ENCODE measurements at places on chromosomes 13 and 19.

DNA sequence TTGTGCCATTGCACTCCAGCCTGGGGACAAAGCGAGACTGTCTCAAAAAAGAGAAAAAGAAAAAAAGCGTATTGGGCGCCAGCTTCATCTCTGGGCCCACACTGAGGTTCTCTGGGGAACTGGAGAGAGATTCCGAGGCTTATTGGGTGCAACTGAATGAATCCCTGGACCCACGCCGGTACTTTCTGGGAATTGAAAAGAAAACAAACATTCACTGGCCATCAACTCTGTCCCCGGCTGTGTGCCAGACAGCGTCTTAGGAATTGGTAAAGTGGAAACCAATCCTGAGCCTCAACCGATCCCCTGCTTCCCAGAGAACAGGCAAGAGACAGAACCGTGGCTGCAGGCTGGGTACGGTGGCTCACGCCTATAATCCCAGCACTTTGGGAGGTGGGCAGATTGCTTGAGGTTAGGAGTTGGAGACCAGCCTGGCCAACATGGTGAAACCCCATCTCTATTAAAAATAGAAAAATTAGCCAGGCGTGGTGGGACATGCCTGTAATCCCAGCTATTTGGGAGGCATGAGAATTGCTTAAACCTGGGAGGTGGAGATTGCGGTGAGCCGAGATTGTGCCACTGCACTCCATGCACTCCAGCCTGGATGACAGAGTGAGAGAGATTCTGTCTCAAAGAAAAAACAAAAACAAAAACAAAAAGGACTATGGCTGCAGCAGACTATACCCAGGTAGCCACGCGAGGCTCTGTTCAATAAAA lies 8.6 kb downstream of the ANO8 start:
- no peaks in the 10 kb centered on the region for H3K27me3 ChIP-seq
- peak; percentile 83 for DNase-seq
- peak overlapping the region; percentile 34 for H3K27ac ChIP-seq
- H3K36me3 ChIP-seq, result peaks cover 8% of the 10 kb centered on the region

- H3K4me3 ChIP-seq, result peak overlapping the region; percentile 64
- DNase-seq, result no peak
- H3K36me3 ChIP-seq, result no peaks in the 10 kb centered on the region
- no peak overlapping the region for H3K27ac ChIP-seq
These were observed 1.9 kb upstream of the LMTK3 start for GRCh38 chr19:48513289-48514122.

- no peak overlapping the region for H3K27ac ChIP-seq
- no peaks in the 10 kb centered on the region for H3K4me1 ChIP-seq
- peaks cover 6% of the 10 kb centered on the region for H3K36me3 ChIP-seq
- H3K4me3 ChIP-seq, result no peak overlapping the region
These were observed 17.4 kb downstream of the RB1 start for GRCh38 chr13:48320891-48321510.

GRCh38 chr13:46624353-46624752 lies 71.4 kb downstream of the LRCH1 start:
- no peaks in the 10 kb centered on the region for H3K36me3 ChIP-seq
- no peak overlapping the region for H3K27ac ChIP-seq
- H3K4me3 ChIP-seq, result no peak overlapping the region
- peaks cover 45% of the 10 kb centered on the region for H3K4me1 ChIP-seq
- H3K27me3 ChIP-seq, result no peaks in the 10 kb centered on the region
- no peak for DNase-seq

- peaks cover 10% of the 10 kb centered on the region for H3K4me1 ChIP-seq
- H3K27me3 ChIP-seq, result no peaks in the 10 kb centered on the region
- peak overlapping the region; percentile 72 for H3K4me3 ChIP-seq
- no peak for DNase-seq
These were observed 659 bp upstream of the PAFAH1B3 start for GRCh38 chr19:42303101-42303464.

- H3K36me3 ChIP-seq, result peaks cover 82% of the 10 kb centered on the region
- no peak for DNase-seq
- no peaks in the 10 kb centered on the region for H3K4me1 ChIP-seq
- no peaks in the 10 kb centered on the region for H3K27me3 ChIP-seq
These were observed 18.4 kb downstream of the PROZ start for GRCh38 chr13:113176822-113177221.

DNA sequence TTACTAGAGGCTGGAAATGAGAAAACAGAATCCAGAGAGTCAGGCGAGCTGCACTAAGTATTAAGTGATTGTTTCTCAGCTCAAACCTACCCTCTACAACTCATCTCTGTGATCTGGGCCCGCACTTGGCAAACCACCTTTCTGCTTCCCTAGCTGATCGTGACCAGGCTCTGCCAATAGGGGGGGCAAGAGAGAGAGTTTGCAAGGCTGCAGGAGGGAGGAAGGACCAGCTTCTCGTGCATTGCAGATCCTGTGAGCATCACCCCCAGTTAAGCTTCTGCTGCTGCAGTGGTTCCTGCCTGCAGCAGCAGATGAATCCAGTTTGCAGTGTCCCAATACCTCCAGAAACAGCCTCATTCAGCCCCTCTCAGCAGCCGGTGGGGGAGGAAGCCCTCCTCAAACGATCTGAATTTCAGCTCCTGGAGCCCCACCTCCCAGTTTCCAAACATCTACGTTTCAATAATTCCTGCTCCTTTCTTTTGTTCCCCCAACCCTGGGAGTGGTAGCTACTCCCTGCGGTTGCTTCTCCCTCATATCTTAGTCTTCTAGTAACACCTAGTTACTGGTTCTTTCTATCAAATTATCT lies 20.0 kb downstream of the XRCC1 start:
- DNase-seq, result peak; percentile 79
- H3K36me3 ChIP-seq, result peaks cover 75% of the 10 kb centered on the region
- H3K27me3 ChIP-seq, result no peaks in the 10 kb centered on the region

GRCh38 chr13:86020351-86021002 lies 221.3 kb upstream of the SLITRK6 start:
- H3K27me3 ChIP-seq, result no peaks in the 10 kb centered on the region
- no peak for DNase-seq
- no peaks in the 10 kb centered on the region for H3K4me1 ChIP-seq
- no peak overlapping the region for H3K4me3 ChIP-seq

- H3K27ac ChIP-seq, result no peak overlapping the region
- peaks cover 85% of the 10 kb centered on the region for H3K36me3 ChIP-seq
- no peak for DNase-seq
- no peaks in the 10 kb centered on the region for H3K4me1 ChIP-seq
- no peaks in the 10 kb centered on the region for H3K27me3 ChIP-seq
- no peak overlapping the region for H3K4me3 ChIP-seq
These were observed 9.9 kb downstream of the ZNF586 start for GRCh38 chr19:57779220-57779845.

DNA sequence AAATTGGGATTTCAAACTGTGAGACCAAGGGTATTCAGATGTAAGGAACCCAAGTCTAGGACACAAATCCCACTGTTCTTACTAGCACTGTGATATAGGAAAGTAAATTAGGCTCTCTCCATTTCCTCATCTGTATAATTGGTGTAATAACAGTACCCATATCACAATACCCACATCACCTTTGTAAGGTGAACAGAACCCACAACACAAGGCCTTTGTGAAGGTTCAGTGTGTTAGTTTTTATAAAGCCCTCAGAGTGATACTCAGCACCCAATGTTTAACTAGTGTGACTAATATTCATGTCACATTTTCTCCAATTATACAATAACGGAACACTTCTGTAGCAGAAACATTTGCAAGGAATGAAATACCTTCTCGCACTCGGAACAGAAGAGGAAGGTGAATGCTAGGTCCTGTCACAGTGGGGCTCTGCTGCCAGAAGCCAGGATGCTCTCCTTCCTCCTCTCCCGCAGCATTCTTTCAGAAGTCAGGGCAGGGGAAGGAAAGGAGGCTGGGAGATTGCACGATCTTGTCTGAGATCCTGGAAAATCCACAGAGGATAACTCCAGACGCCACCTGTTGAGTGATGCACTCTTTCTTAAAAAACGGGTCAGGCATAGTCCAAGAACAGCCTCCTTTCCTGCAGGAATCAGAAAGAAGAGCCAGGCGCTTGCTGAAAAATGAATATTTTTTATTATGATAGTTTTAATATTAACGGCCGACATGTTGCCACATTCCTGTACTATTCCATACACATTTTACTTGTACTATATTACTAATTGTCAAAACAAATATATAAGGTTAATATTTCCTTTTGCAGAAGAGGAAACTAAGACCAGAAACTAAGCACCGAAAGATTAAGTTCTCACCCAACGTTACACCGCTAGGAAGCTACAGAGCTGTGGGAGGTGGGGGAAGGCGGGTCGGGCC lies 762 bp downstream of the ZNF45 start:
- peak overlapping the region; percentile 93 for H3K4me3 ChIP-seq
- DNase-seq, result no peak
- H3K27me3 ChIP-seq, result no peaks in the 10 kb centered on the region
- peaks cover 4% of the 10 kb centered on the region for H3K4me1 ChIP-seq
- H3K36me3 ChIP-seq, result peaks cover 41% of the 10 kb centered on the region

DNA sequence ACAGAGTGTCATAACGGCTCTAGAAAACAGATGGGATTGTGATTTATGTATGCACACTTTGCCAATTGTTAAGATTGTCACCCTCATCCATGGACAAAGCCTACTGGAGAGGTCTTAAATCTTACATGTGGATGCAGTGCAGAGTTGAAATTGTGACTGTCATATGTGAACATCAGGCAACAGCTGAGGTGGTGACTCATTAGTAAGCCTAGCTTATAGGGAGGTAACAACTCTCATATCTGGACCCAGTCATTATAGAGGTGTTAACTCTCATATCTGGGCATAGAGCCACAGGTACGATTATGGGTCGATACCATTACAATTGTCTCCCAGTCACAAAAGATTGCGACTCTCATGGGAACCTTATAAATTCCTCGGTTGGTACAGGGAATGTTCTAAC lies 29.8 kb upstream of the ZNF254 start:
- H3K27me3 ChIP-seq, result no peaks in the 10 kb centered on the region
- H3K4me3 ChIP-seq, result no peak overlapping the region
- peaks cover 79% of the 10 kb centered on the region for H3K36me3 ChIP-seq

DNA sequence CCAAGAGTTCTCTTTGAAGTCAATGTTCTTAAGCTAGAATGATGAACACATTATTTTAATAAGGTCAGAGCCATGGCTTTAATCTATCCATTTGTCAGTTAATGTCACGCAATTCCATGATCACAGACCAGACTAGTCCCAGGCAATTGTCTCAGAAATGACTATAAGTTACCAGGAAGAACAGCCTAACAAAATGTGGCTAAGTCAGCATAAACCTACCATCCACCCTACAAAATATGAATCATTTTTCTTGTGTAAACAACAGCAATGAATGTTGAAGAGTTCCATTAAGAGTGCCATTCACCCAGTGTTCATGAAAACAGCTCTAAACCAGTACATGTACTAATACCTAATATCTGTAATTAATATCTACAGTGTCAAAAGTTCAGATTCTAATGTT lies 127.5 kb downstream of the KCTD12 start:
- H3K4me1 ChIP-seq, result no peaks in the 10 kb centered on the region
- DNase-seq, result no peak
- no peaks in the 10 kb centered on the region for H3K27me3 ChIP-seq
- no peaks in the 10 kb centered on the region for H3K36me3 ChIP-seq
- H3K4me3 ChIP-seq, result no peak overlapping the region
- no peak overlapping the region for H3K27ac ChIP-seq

- H3K4me3 ChIP-seq, result no peak overlapping the region
- DNase-seq, result no peak
- no peaks in the 10 kb centered on the region for H3K4me1 ChIP-seq
- H3K36me3 ChIP-seq, result no peaks in the 10 kb centered on the region
- H3K27me3 ChIP-seq, result no peaks in the 10 kb centered on the region
These were observed 894.2 kb upstream of the ATXN8OS start for GRCh38 chr13:69213396-69213795.

DNA sequence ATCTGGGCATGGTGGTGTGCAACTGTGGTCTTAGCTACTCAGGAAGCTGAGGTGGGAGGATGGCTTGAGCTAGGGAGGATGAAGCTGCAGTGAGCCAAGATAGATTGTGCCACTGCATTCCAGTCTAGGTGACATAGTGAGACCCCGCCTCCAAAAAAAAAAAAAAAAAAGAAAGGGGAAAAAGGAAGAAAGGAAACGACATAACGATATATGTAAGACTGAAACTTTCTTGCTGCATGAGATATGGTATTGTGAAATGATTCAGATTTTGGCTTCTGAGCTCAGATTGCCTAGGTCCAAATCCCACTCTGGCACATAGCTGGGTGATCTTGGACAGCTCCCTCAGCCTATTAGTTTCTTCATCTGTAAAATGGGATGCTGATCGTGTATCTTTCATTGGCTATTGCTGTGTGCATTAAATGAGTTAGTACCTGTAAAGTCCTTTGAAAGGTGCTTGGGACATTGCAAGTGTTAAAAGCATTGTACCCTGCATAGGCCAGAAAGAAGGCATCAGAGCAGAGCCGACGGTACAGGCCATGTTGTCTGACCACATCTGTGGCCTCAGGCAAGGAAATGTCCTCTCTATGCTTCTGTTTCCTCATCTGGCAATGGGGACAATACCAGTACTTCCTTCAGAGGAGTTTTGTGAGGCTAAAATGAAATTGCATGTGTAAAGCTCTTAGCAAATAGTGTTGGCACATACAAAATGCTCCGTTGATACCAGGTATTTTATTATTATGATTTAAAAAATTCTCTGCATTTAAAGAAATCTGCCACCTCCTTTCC lies 32.6 kb upstream of the SLC46A3 start:
- H3K4me1 ChIP-seq, result peaks cover 3% of the 10 kb centered on the region
- H3K27me3 ChIP-seq, result no peaks in the 10 kb centered on the region
- no peak for DNase-seq

DNA sequence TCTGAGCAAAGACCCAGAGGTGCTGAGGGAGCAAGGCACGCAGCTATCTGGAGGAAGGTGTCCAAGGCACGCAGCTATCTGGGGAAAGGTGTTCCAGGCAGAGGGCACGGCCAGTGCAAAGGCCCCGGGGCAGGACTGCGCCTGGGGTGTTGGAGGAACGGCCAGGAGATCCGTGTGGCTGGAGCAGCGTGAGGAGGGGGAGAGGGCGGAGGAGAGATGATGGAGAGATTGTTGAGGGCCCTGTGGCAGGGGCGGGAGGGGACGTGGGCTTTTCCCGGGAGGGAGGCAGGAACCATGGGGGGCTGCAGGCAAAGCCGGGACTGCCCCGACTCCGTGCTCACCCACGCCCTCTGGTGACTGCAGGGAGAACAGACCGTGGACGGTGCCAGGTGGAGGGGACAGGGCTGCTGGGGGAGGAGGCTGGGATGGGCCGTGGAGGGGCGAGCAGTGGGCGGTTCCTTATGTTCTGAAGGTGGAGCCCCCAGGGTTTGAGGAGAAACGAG lies 13.3 kb upstream of the MISP start:
- no peak overlapping the region for H3K4me3 ChIP-seq
- no peak for DNase-seq
- no peaks in the 10 kb centered on the region for H3K4me1 ChIP-seq

DNA sequence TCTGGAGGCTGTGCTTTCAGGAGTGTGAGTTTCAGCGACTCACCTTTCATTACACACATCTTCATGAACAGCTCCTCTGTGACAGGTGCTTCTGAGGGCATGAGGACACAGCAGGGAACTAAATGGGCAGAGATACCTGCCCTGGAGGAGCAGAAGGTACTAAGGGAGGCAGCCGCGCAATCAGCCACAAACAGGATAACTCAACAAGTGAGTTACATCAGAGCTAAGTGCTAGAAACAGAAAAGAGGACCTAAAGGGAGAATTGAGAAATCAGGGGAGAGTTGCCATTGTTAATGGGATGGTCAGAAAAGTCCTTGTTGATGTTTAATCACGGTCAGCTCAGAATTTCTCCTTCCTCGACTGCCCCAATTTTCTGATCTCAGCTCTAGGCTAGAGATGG lies 42.5 kb downstream of the SYDE1 start:
- H3K4me1 ChIP-seq, result no peaks in the 10 kb centered on the region
- DNase-seq, result no peak
- no peaks in the 10 kb centered on the region for H3K27me3 ChIP-seq
- no peak overlapping the region for H3K27ac ChIP-seq
- no peak overlapping the region for H3K4me3 ChIP-seq
- no peaks in the 10 kb centered on the region for H3K36me3 ChIP-seq
